ENCODE measurements at places on chromosomes 4 and X.

- DNase-seq = no peak
These were observed 305.4 kb upstream of the NDST4 start for GRCh38 chr4:115418635-115419396.

- no peak for DNase-seq
These were observed 130.1 kb downstream of the DCHS2 start for GRCh38 chr4:154361450-154361849.

DNA sequence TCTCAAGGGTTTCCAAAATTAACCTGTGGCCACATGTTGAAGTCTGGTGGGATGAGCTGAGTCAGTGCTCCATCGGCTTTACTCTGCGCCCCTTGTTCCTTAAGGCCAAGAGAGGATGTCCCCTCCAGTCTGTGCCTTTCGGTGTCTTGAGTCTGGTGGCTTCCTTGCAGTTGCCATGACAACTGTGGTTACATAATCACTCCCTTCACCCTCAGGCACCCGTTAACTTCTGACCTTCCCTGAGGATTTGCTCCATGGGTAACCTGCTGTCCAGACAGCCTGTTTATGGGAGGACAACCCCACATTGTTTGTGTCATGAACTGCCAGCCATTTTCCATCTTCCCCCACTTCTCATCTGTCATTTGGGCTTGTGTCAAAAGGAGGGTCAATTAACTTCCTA, 401.1 kb upstream of the LCORL start:
- DNase-seq = no peak

DNA sequence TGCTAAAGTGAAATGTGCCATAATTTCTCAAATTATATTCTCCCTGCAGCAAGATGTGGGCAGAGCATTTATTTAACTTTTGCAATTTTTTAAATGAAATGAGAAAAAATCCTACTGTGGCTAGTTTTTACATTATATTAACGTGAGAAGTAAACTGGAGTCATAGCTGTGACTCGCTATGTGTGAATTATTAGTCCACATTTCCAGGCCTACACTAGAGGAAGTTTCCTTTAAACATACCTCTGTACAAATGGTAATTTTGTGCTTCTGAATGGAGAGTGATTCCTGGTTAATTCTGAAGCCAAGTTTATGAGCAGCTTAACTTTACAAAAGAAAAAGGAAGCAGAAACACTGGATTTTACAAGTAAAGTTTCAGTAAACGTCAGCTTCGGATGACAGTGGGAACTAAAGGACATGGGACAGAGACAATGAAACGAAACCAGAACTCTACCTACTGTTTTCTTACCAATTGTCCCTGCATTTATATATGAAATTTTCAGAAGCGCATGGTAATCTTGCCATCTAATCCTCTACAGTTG, 72.4 kb downstream of the FBXO8 start:
- DNase-seq = no peak

GRCh38 chr4:158827543-158827981, 58.7 kb downstream of the FNIP2 start:
- no peak for DNase-seq

DNA sequence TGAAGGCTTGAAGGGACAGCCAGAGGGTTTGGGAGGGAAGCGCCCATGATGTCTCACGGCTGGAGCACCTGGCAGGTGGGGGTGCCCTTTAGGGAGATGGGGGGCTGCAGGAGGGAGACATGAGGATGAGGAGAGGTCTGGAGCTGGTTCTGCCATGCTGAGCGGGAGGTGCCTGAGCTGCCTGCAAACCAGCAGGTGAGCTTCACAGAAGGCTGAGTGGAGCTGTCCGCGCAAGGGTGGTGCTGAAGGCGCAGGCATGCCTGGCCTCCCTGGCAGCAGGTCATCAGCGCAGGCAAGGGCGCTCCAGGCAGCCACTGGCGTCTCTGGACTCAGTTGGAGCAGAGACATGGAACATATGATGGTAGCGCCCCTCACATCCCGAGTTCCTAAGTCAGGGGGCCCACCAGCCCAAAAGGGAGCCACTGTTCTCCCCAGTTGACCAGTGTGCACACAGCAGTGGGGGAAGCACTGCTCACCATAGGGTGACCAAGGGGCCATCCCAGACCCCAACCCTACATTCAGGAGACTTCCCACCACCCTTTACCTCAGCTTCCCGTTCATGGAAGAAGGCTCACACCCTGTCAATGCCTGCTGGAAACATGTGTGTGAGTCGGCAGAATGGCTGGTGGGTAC, 25.8 kb downstream of the ADRA2C start:
- no peak for DNase-seq

- no peak for DNase-seq
These were observed 17.4 kb downstream of the BCAP31 start for GRCh38 chrX:153706799-153707198.

DNA sequence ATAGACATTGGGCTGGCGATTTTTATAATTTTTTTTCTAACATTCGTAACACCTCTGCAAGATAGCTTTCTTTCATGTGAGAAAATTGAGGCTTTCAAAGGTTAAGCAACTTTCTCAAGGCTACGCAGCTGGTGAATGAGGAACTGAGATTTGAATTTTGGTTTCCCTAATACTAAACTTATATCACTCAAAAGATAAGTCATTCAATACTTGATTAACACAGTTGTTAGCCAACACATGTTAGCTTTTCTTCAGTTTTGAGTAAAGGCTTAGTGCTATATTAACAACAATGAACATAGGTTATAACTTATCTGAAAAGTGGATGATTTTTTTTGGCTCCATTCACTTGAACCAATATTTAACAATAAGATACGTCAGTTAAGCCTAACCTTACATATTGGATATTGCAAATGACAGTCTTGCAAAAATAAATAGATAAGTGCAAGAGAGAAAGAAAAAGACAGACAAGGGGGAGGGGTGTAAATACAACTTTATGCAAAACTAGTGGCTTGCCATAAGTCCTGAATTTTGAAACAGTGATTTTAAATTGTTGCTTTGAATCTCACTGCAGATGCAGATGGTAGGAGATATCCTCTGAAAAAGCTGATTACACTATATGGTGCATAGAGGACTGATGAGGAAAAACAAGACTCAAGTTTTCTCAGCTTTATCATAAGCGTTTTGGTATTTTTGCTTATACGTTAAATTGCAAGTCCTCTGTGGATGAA, 11.1 kb upstream of the GPM6A start:
- no peak for DNase-seq

GRCh38 chr4:121220698-121221097, 56.6 kb upstream of the TNIP3 start:
- DNase-seq = no peak

GRCh38 chrX:43953218-43953617, 20.0 kb downstream of the NDP start:
- no peak for DNase-seq
